ENCODE measurements at places on chromosomes 4 and X. TPM values are rescaled to one million over a fixed set of nuclear protein-coding genes. Genes with fewer than 3 reads are reported as not detected.

GRCh38 chr4:84914686-84915395 lies 51.6 kb downstream of the WDFY3 start:
- DNase-seq, result no peak

The DUX4 gene
- not detected for total RNA-seq

- no peak for DNase-seq
Observed at GRCh38 chr4:6085691-6086628, 67.7 kb upstream of the C4orf50 start.

DNA sequence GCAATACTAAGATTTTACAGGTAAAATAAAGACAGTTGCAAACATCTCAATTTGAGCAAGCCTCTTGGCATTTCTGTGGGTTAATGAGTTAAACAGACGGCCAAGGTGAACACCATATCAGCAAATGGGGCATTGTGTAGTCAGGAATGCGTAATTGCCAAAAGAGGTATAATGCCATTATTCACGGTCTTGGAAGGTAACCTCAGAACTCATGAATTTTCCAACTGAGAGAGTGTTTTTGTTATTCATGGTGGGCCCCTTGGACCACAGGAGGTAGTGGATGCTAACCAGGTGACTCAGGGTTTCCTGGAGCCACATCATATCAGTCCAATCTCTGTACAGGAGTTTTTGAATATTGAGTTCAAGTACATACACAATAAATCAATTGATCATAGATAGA lies 368.0 kb upstream of the TECRL start:
- no peak for DNase-seq

- DNase-seq, result no peak
Observed at GRCh38 chr4:17494258-17495190, 17.4 kb downstream of the QDPR start.

The SRPX2 gene
- 39.1 TPM for total RNA-seq

- DNase-seq, result no peak
Observed at GRCh38 chr4:42865572-42866189, 26.8 kb upstream of the GRXCR1 start.

DNA sequence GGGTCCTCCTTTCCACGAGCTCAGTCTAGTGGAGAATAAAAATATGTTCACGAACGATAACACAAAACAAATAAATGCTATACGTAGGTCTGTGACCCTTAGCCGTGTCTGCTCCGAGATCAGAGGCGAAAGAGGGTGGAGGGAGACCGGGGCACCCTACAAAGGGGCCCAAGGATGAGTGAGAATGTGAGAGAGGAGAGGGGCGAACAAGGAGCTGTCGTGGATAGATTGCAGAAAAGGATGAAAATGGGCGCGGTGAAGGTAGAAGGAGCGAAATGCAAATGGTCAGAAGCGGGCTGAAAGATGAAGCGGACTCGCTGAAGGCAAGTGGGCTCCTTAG lies 6.2 kb upstream of the ZBTB33 start:
- DNase-seq, result no peak

DNA sequence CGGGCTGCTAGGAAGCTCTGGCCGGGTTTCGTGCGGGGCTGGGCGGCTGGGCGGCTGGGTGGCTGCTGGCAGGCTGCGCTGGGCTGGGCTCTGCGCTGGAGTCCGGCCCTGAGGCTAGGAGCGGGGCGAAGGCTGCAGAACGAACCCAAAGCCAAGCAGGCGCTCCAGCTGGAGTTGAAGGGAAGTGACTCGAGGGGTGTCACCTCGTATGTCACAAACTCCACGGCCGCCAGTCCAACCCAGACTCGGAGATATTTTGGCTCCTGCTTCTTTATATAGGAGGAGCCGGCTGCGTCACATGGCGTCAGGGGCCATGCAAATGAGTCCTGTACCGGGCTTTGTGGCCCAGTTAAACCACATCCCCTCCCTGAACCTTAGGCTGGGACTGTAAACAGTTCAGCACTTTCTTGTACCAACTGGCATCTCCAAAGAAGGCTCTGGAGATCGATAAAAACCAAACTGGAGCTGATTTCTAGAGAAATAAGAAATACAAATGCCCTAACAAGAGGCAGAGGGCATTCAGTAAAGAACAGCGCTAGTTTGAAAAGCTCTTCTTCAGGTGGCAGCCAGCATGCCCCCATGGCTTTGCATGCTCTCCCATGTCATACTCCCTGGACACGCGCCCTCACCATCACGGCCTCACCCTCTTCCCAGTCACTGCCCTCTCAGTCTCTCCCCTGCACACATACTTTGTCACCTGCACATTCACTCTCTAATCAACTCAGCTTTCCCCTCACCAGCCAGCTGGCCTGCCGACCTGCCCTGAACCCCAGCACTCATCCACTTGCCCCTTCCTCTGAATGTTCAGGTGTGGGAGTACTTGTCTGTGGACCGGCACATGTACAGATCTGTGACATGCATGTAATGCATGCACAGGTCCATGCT lies 58.5 kb downstream of the TSC22D3 start:
- peak; percentile 90 for DNase-seq

DNA sequence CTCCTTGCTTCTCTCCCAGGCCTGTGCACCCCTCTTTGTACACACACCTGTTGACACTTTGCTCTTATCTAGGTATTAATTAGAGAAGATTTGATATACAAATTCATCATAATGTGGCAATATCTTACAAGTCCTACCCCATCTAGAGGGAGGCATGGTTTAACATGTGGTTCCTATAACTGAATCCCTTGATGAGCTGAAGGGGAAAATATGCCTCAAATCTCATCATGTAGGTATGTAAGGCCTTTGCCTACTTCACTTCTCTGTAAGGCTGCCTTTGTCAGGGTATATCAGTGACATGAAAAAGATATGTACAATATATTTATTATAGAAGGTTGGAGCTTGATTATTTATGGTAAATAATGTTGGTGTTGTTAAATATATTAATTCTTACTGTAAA lies 31.9 kb downstream of the HTR2C start:
- no peak for DNase-seq

DNA sequence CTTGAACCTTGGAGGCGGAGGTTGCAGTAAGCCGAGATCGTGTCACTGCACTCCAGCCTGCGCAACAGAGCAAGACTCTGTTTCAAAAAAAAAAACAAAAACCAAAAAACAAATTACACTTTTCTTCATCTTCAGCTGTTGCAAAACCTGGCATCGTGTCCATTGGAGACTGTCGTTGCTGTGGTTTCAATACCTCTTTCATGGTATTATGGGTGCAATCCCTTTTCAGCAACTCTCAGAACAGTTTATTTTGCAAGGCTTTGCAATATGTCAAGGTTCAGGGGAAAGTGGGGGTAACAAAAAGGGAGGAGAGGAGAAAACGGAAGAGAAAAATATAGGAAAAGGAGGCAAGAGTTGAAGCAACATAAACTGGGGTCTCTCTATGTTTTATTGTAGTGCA lies 40.8 kb downstream of the ARSD start:
- DNase-seq, result no peak

DNA sequence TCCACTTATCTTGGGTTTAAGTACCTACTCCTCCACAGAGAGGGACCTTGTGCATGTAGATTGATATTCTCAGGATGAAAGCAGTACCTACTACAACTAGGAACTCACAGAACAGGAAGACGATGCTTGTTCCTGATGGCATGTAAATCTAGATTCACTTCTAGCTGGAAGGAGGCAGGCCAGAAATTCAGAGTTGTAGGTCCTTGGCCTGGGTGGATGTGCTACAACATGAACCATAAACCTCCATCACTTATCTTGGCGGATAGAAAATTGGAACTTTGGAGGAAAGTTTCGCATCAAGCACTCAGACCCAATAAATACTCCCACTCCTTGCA lies 9.3 kb upstream of the SMIM20 start:
- DNase-seq, result no peak

The DMP1 gene
- not detected for total RNA-seq

The BMP3 gene
- 15.5 TPM for total RNA-seq

- peak; percentile 94 for DNase-seq
Observed at GRCh38 chr4:83110223-83110945, 4.1 kb downstream of the PLAC8 start.

DNA sequence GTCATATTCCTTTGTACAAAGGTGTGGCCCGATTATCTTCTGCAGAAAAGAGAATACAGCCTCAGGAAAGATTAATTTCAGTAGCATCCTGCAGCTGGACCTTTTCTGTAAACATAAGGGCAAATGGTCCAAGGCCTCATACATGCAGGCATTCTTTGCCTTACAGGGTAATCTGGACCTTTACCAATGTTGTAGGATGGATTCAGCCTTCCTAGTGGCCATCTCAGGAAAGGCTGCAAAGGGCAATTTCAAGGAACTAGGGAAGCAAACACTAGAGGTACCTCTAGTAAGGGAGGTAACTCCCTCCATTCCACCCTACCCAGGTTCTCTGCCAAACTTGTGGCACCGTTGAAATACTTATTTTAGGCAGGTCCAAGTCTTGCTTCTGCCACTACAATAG lies 43.0 kb downstream of the UGT2B28 start:
- DNase-seq, result no peak

DNA sequence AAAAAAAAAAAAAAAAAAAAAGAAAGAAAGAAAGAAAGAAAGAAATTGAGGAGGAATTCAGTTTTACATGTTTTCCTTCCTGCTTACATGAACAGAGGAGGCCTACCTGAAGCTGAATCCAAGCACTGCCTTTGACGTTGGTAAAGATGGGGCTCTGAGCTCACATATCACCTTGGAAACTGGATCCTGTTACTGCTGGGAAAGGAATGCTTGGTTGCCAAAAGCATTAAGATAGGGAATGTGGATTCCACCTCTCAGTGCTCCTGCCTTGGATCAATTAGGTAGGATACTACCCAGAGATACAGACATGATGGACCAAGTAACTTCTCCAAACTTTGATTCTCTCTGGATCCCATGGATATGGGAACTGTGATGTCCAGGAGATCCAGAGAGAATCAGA lies 50.6 kb downstream of the NHS start:
- DNase-seq, result no peak

GRCh38 chrX:154016366-154017076 lies 3.2 kb downstream of the IRAK1 start:
- no peak for DNase-seq

The SH2D1A gene
- total RNA-seq, result 1.8 TPM

- no peak for DNase-seq
Observed at GRCh38 chr4:178535939-178536579, 1093.8 kb upstream of the AGA start.

DNA sequence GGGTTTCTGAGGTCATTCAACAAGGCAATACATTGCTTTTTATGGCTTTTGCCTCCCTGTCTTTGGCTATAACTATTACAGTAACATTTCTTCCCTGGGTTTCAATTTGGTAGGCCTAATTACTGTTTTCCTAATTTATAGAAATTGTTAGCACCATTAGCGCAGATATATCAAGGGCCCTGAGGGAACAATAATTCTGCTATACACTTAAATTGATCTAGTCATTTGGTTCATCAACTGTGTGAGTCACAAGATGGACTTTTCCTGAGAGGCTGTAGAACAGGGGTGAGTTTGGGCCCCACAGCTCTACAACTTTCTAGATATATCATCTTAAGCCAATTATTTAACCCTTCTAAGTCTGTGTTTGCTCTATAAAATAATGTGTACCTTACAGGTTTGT lies 107.9 kb downstream of the COMMD8 start:
- DNase-seq, result no peak

DNA sequence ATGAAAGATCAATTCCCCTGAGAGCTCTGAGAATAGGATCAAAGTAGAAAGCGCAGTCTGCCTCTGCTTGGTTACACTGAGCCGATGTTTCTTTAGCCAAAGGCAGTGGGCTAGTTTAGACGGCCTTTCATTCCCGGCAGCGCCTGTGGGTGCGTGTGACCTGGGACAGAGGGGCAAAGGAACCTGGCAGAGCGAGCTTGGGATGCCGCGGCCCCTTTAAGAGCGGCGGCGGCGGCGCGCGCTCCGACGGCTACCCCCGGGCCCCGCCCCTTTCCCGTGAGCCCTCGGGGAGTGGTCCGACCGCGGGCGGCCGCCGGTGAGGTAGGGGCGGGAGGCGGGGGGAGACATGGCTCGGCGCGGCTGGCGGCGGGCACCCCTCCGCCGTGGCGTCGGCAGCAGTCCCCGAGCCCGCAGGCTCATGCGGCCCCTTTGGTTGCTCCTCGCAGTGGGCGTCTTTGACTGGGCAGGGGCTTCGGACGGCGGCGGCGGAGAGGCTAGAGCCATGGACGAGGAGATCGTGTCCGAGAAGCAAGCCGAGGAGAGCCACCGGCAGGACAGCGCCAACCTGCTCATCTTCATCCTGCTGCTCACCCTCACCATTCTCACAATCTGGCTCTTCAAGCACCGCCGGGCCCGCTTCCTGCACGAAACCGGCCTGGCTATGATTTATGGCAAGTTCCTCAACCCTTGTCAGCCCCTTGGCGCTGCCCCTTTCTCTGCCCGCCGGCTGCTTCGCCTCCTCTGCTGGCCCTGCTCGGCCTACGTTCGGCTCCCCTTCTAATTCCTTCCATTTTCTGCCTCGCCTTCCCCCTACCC lies at the start of gene SLC9A6:
Gene SLC9A6 (plus strand): TSS at position 279 of the 816 bp plus-strand sequence. CDS start 224 bp downstream, at position 503.
- DNase-seq, result peak; percentile 90

GRCh38 chrX:96756491-96756890 lies 71.8 kb downstream of the DIAPH2 start:
- DNase-seq, result no peak

Measured in upper lobe of right lung (tissue), 1 donor.